ENCODE measurements at places on chromosomes 12 and 14. TPM values are rescaled to one million over a fixed set of nuclear protein-coding genes. Genes with fewer than 3 reads are reported as not detected.

GRCh38 chr12:95603351-95604145, 52.3 kb upstream of the USP44 start:
- no peak for DNase-seq

DNA sequence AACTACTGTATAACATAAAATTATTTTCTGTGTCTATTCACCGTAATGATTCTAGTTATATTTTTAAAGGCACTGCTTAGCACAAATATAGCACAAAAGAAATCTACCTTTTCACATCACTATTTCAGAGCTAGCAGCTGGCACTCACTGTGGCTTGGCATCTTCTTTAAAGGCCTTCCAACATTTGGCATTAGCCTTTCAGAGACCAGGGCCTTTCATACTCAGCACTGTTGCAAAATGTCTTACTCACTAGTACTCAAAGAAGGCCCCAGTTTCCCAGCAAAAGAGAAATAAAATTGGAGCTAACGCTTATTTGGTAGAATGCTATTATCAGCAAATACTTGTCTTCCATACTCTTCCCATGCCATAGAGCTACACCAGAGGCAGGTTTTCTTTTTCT, 238.4 kb downstream of the MED13L start:
- DNase-seq = peak; percentile 58

GRCh38 chr14:100834794-100835547, 9.1 kb downstream of the MEG3 start:
- no peak for DNase-seq

The CAPS2 gene
- polyA plus RNA-seq = 1.3 TPM

DNA sequence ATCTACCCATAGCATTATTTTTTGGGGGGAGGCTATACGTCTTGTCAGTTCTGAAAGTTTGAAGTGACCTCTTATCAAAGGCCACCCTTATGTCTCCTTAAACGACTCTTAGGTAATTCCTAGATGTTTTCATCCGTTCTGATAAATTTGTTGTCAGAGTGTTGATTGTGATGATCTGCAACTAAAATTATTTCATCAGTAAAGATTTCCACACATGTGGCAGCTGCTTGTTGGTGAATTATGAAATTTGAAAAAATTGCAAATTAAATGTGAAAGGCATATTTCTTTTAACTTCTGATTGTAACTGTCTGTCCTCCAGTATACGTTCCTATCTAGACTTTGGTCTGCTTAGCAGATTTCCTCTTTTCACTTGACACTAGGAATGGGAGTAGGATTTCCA, 1.4 kb downstream of the ADIPOR2 start:
- DNase-seq = no peak

DNA sequence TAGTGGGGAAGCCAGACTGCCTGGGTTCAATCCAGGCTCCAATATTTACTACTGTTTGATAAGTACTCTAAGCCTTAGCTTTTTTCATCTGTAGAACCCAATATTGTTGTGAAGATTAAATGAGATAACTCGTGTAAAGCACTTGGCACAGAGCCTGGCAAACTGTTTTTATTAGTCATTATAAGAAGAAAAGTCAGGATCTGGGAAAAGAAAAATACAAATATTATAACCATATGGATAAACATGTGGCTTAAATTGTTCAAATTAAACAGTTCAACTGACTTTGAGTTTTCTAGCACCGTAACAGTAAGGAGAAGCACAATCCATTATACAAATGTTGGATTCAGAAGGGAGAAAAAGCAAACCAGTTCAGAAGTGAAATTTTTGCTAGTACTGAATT, 22.0 kb upstream of the CDK17 start:
- DNase-seq = peak; percentile 82

GRCh38 chr14:85534458-85535293, 4.7 kb downstream of the FLRT2 start:
- peak; percentile 58 for DNase-seq

The BMAL2 gene
- polyA plus RNA-seq = 14.9 TPM

GRCh38 chr12:116881325-116881876, at the start of gene HRK:
Gene HRK, minus strand, starts transcription at chr12:116881441. Its CDS starts 134 bp downstream, at chr12:116881307.
- DNase-seq = no peak

DNA sequence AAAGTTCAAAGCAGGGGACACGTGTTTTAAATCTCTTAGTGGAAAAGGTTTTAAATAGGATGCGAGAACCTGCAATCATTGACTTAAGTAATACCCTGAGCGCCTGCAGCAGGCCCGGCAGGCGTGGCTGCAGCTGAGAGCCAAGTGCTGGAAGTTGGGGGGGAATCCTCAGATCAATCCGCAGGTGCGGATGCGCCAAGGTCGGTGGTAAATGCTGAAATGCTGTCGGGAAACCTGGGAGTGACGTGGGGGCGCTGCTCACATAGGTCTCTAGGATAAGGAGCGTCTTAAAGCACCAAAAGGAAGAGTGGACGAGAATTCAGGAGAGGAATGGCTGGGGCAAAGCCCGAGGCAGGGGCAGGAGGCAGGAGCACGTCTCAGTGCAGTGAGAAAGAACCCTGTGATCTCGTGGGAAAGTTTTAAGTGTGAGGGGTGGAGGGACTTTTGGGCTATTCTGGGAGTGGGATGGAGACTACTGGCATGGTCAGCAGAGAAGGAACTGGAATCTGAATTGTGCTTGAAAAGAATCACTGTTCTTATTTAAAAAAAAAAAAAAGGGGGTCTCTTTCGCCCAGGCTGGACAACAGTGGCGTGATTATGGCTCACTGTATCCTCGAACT, 883 bp upstream of the CDCA4 start:
- peak; percentile 50 for DNase-seq

- DNase-seq = no peak
Observed at GRCh38 chr12:26297396-26298070, 102.2 kb downstream of the SSPN start.
